ENCODE measurements at places on chromosomes 13 and 19. TPM values are rescaled to one million over a fixed set of nuclear protein-coding genes. Genes with fewer than 3 reads are reported as not detected.
A peak's percentile ranks its signal among the peaks of the same experiment; 100 is the strongest.

Gene ZNF57
- 4.7 TPM for total RNA-seq

Gene NALCN
- total RNA-seq, result not detected

DNA sequence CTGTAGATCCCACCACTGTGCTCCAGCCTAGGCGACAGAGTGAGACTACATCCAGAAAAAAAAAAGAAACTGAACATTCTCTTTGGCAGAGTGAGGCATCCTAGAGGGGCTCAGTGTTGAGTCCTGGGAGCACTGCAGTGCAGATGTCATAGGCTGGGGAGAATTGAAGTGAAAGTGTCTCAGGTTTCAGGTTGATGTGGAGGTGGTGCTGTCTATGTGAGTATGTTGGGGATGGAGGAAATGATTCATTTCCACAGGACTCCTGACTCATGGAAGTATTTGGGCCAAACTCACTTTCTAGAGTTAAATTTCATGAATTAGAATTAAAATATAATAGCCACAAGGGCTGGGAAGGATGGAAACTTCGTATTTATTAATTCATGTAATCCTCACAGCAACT, 134.4 kb upstream of the TSC22D1 start:
- peak; percentile 76 for ATAC-seq

DNA sequence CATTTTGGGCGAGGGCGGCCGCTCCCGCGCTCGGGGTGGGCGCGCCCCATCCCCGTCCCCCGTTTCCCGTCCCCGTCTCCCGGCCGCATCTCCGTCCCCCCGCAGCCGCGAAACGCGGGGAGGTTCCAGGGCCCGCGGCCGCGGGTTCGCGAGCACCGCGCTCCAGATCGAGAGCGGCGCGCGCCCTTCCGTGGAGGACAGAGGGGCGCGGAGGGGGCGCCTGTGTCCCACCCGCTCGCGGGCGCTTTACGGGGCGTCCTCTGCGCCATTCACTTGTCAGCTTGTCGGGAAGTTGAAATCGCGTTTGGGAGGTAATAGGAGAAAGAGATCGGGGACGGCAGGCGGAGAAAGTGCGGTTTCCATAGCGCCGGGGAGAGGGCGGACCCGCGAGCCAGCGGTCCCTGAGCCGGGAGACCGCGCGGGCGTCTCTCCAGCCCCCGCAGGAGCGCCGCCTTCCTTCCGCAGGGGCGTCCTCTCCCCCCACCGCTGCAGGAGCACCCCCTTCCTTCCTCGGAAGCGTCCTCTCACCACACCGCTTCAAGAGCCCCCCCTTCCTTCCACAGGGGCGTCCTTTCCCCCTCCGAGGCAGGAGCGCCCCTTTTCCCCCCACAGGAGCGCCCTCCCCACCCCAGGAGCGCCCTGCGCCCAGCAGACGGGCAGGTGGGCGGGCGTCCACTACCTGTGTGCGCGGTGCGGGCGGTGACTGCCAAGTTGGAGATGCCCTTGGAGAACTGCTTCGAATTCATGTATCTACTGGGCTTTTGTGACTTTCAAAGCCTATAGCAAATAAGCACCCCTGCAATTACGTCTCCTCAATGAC, 962 bp upstream of the IRS2 start:
- peak; percentile 4 for ATAC-seq

GRCh38 chr19:55452749-55453346, 8.6 kb downstream of the ISOC2 start:
- ATAC-seq, result peak; percentile 72

DNA sequence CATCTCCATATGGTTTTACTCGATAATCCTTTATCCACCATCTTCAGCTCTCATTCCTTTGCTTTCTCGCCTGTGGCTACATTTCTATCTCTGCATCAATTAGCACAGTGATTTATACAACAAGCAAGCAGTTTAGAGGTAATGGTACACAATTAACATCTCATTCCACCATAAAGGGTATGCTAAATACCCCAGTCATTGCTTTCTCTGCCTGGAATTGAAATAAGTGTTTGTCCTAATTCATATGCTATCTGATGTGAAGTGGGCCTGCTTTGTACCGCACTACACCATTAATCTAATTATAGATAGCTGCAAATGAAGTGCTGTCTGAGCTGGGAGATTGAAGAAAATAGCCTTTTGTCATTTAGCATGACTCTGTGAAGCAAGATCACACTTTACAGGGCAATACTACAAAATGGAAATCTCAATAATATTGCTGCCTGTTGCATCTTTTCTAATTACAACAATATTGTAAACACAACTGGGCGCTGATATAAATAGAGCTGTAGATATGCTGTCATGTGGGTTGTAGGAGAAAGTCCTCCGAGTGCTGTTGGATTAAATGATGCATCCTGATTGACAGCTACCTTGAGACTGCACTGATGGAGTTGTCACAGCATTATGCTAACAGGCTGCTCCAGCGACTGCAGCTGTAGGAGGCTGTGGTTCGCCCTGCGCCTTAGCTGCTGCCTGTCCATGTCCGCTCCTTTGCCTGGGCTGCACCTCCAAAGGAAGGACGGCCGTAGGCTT, 78.2 kb downstream of the GGACT start:
- no peak for ATAC-seq

DNA sequence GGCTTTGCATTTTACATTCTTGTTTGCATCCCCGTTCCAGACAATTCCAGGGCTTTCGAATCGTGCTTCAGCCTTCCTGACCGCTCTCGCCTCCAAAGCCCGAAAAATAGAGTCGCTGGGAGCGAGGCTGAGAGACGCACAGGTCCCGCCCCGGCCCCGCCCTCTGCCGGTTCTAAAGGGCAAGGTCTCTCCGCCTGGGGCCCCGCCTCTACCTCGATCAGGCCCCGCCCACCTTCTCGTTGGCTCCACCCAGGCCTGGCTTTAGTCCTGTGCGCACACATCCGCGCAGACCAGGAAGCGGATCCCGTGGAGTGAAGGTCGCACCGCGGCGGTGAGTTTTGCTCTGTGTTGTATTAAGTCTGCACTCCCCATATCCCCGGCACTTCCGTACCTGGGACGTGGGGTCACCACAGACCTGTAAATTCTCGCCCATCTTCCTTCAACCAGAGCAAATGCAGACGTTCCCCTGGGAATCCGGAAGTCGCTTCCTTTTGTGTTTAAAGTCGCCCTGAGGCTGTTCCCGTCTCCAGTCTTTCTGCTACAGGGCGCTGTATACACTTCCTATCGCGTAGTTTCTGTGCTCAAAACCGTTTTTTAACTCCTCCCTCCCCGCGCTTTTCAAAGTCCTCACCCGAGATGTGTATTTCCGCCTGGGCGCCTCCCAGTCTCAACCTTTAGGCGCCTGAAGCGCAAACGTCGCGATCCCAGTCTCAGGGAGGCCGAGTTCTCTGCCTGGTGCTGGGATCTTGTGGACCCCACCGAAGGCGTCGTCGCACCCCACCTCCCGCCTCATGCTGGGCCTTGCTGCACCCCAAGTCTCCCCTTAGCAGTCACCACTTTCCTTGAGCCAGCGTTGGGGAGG, at the start of gene ZNF701:
Gene ZNF701, plus strand, starts transcription at position 288 of the 862 bp plus-strand sequence. CDS start 3,861 bp downstream, outside the sequence.
- ATAC-seq, result peak; percentile 100

DNA sequence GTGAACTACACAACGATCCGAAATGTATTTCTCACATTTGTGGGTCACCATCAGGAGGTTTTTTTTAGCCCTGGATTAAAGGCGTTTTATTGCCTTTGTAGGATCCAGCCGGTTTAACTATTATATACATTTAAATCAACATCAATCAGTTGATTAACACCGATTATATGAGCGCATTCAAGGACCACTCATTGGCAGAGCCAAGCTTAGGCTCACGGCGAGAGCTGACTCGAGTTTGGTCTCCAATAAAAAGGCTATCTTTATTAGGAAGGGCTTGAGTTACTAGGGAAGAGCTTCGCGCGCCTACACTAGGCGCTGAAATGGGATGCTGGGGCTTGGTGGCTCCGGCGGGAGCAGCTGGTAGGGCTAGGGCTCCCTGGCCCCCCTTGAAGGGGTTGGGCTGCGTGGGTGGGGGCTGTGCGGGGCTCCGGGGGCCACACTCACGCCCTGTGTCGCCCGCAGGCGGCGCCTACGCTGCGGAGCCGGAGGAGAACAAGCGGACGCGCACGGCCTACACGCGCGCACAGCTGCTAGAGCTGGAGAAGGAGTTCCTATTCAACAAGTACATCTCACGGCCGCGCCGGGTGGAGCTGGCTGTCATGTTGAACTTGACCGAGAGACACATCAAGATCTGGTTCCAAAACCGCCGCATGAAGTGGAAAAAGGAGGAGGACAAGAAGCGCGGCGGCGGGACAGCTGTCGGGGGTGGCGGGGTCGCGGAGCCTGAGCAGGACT, 4.2 kb downstream of the PDX1 start:
- ATAC-seq, result no peak

Gene PROSER1
- 19.6 TPM for total RNA-seq

DNA sequence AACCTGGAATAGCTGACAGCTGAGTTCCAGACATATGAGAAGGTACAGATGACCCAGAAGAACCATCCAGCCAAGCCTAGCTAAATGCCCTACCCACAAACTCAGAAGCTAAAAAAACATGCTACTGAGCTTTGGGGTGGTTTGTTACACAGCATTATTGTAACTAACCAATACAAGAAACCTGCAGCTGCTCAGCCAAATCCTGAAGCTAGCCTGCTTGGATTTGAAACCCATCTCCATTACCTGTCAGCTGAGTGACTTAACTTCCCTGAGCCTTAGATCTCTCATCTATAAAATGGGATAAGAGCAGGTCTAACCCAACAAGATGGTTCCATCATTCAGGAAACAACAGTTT, 25.0 kb downstream of the TEX101 start:
- ATAC-seq, result no peak

DNA sequence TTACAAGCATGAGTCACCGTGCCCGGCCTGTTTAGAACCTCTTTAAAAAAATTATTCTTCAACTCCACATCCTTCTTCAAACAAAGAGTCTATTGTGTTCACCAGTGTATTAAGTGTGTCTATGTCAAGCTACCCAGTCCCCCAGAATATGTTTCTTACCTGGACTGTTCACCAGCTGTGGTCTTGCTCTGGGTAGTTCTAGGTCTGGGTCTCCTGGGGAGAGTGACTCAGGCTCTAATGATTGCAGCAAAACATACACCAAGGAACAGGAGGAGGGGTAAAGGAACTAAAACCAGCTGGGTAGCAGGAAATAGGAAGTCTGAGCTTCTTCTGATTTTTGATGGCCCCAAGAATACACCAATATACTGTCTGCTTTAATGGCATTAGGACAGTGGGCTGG, at the start of gene FPR1:
Gene FPR1, minus strand, starts transcription at position 224 of the 400 bp plus-strand sequence. CDS start 4,884 bp downstream, outside the sequence.
- no peak for ATAC-seq

GRCh38 chr19:46786236-46787039, 2.0 kb downstream of the SLC1A5 start:
- peak; percentile 60 for ATAC-seq

Gene LILRA1
- 0.16 TPM for total RNA-seq

Data from esophagus mucosa (tissue), 1 donor.